Caudate nucleus (tissue), 63 donors: ENCODE measurements at places on chromosomes 1 and 21.

- no peak for DNase-seq
Observed at GRCh38 chr21:35316933-35317332, 267.8 kb upstream of the RUNX1 start.

DNA sequence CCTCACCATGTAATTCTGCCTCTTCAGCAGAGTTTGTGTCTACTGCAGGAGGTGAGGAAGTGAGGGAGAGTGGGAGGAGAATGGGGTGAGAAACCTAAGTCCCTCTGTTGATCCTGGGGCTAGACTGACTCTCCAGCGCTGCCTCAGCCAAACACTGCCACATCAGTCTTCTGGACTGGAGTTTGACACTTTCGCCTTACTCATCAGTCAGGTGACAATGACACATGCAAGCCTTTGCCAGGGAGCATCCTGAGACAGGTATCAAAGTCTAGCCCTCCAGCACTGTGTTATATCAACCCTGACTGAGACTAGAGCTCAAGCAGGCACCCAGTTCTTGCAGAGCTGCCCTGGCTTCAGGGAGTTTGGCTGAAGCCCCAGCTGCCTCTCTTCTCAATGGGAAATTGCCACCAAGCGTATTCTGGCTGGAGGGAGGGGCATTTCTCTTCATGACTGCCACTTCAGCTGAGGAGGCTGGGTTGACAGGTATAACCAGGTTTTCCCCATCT is 33.3 kb upstream of the SUCO start:
- no peak for DNase-seq

DNA sequence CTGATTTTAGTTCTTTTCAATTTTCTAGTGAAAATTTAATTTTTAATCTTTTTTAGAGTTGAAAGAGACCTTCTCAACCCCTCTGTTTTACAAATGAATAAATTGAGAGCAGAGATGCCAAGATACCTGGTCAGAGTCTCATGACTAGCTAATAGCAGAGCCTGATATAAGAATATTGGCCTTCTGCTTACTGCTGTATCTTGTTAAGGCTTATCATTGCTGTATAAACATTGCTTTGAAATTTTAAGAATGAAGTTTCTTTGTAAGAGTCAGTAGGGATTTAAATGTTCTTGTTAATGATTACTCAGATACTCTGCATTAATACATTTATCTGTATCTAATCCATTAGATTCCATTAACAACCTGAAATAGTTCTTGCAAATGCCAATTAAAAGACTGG is 9.8 kb downstream of the XPR1 start:
- DNase-seq: no peak

- DNase-seq: peak; percentile 3
Observed at GRCh38 chr1:167328816-167329483, 108.3 kb downstream of the POU2F1 start.

DNA sequence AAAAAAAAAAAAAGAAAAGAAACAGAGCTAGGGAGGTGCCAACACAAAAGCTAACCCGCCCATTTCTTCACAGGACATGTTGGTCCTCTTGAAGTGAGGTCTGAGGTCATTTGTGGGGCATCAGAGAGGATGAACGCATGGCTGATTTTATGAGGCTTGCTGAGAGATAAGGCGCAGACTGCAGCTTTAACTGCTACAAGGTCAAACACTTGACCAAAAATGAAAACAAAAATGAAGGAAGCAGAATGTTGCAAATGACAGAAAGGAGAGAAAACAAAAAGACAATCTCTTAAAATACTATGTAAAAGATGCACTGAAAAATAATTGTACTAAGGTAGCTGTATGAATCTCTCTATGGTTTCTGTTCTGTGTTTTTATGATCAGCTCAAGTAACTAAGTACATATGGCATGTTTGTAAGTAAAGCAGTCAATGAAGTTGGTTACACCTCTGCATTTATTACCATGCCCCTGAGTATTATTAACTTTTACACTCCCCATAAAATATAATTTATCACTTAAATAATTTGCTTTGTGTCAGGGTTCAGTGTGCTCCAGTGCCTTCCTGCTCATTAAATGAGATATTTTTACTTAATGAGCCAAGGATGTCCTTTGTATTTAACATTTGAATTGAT is 249.1 kb upstream of the NR5A2 start:
- DNase-seq: no peak

DNA sequence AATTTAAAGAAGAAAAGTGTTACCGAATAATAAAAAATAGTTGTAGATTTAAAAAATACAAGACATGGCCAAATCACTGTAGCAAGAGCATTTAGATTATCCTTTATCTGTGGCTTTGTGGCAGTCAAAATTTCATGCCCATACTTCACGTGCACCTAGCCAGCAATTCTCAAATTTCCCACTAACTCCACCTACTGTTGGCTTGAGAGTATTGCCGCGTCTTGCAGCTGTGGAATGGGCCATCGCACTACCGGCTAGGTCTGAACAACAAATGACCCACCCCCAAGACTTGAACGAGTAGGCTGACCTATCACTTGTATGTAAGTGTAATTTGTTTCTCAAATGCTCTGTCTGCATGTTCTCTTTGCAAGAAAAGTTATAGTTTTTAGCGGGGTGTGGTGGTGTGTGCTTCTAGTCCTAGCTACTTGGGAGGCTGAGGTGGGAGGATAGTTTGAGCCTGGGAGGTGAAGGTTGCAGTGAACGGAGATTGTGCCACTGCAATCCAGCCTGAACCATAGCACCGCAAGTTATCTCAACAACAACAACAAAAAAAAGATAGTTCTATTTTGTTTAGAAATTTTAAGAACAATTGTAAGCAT is 4.1 kb downstream of the KRTAP13-4 start:
- no peak for DNase-seq

DNA sequence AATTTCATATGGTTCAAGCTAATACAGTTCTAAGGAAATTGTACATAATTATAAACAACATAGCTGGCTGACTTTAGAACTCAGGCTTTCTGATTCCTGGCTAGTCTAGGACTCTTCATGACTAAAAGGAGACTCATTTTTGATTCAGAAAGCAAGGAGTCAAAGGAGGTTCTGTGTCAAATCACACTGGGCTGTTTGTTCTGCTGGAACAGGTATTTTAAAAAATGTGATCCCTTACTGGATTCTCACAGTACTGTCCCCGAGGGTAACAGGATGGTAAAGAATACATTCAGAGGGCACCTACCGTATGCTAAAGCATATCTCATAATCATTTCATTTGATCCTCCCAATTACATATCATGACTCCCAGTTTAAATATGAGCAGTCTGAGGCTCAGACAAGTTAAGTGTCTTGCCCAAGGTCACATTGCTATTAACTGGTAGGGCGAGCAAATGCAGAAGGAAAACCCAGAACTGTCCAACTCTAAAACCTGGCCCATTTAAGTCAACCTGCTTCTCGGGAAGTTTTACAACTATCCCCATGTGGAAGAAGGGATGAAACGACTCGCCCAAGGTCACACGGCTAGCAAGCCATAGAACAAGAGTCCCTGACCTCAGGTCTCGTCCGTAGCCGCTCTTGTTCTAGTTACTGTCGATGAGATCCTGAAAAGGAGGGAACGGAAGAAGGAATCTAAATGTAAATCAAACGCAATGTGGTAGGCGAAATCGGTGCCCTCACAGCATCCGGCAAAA is 675 bp downstream of the MYSM1 start:
- no peak for DNase-seq

DNA sequence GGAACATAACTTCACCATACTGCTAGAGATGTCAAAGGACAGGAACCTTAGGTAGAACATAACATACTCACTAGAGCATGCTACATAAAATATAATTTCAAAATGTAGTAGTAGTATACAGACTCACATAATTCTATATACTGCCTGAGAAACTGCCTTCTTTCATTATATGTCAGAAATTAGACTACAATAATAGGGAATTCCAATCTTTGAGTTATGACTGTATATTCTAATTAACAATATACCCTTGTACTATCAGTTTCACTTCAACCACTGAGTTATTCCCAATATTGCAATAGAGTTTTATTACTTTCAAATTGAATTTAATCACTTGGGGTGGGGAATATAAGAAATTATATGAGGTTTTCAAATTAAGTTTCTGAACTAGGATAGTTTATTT is 44.0 kb downstream of the OMA1 start:
- DNase-seq: no peak

- no peak for DNase-seq
Observed at GRCh38 chr21:45336870-45337269, 49.2 kb upstream of the POFUT2 start.

DNA sequence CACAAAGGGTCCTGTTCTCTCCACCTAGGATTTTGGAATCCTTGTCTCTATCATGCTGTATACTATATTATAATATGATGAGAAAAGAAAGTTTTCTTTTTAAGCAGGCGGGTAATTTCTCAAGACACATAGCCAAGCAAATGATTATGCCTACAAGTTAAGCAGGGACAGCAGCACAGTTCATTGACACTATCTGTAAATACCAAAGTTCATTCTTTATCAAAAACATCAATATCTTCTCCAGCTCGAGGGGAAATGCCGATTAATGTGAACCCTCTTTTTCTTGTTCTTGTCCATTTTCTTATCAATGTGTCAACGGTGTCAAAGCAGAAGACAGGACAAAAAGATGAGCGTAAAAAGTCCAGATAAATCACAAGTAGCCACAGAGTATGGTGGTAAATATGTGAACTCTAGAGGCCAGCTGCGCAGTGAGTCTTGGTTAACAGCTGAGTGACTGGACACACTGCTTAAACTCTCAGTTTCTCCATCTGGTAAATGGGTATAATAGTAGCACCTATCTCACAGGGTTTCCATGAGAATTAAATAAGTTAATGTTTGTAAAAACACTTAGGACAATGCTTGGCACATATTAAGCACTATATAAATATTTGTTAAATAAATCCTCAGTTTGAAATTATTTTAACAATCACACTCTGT is 30.9 kb downstream of the LPAR3 start:
- DNase-seq: no peak

DNA sequence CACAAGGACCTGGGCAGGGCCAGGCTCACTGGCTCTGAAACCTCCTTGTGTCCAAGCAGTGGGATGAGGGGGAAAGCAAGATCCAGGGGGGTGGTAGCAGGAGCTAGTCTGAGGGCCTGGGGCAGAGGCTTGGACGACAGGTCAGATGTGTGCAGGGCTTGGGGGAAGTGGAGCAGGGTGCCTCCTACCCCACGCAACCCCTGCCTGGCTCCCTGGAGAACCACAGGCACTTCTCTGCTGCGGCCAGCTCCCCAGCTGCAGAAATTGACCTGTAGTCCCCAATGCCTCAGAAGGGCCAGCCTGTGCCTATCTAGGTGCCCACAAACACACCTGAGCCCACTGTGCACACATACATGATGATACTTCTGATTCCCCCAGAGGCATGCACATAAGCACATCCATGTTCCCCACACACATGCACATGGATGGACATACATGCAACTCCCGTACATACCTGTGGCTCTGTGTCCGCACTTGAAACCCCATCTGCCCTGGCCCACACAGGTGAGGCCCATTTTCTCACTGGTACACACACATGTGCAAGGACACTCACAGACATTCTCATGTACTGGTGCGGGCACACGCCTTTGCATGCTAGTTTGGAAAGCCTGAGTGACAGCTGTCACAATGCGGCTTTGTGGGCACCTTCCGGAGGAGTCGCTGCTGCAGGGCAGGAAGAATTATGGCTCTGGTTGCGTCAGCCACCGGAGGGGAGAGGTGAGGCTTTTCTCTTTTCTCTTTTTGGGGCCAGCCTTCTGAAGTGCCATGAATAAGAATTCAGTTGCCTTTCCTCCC is 247.2 kb upstream of the CSF3R start:
- DNase-seq: no peak

- DNase-seq: no peak
Observed at GRCh38 chr1:183058851-183059502, 35.8 kb downstream of the LAMC1 start.

DNA sequence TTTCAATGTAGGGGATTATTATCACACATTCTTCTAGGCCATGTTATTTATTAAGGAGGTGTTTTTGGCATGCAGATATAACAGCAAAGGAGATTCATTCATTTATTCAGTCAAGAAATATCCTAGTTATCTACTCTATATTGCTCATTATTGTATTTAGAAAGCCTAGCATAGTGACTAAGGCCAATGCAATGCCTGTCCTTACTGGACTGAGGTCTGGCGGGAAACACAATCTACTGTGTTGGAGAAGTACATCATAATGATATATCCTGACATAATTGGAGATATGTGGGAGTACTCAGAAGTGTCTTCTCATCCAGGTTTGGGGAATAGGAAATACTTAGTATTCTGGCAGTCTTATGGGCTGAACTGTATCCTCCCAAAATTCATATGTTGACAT is 421.5 kb upstream of the USP24 start:
- DNase-seq: no peak

DNA sequence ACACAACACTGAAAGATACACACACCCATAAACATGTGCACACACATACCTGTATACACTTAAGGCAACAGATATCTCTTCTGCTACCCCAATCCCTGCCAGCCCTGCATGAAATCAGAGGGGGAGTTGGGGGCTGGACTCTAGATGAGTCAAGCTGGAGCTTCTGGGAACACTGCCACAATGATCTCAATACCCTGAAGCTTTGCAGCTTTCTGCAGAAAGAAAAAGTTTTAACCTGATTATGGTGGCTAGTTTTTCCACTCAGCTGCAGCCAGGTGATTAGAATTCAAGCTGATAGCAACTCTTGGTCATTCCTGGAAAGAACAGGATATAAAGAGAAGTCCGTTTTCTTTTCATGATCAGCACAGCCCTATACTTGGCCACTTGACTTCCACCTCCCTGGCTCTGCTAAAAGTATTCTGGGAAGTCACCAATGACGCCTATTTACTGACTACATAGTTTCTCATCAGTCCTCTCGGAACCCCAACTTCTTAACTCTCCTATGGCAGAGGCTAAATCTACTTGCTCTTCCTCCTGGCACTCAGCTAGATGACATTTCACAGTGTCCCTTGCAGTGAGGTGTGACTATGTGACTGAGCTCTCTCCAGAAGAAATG is 20.7 kb upstream of the DNASE2B start:
- no peak for DNase-seq

GRCh38 chr1:27446496-27447020 is 43.4 kb downstream of the WASF2 start:
- DNase-seq: no peak

- no peak for DNase-seq
Observed at GRCh38 chr1:195482137-195482536, 1126.1 kb downstream of the KCNT2 start.

- DNase-seq: no peak
Observed at GRCh38 chr1:232334811-232335210, 295.1 kb downstream of the SIPA1L2 start.

GRCh38 chr1:15902882-15903281 is 55.4 kb downstream of the SPEN start:
- no peak for DNase-seq

- DNase-seq: no peak
Observed at GRCh38 chr1:205626216-205626615, 5.6 kb downstream of the ELK4 start.

GRCh38 chr1:150578272-150579109 is 919 bp downstream of the MCL1 start:
- no peak for DNase-seq

GRCh38 chr1:15950763-15951295 is 25.1 kb downstream of the ZBTB17 start:
- no peak for DNase-seq
